ENCODE measurements at places on chromosomes 2 and 18.

GRCh38 chr2:163692611-163693482, 43.0 kb downstream of the FIGN start:
- DNase-seq, result no peak

- DNase-seq, result no peak
Observed at GRCh38 chr2:69624611-69625010, 18.9 kb downstream of the AAK1 start.

DNA sequence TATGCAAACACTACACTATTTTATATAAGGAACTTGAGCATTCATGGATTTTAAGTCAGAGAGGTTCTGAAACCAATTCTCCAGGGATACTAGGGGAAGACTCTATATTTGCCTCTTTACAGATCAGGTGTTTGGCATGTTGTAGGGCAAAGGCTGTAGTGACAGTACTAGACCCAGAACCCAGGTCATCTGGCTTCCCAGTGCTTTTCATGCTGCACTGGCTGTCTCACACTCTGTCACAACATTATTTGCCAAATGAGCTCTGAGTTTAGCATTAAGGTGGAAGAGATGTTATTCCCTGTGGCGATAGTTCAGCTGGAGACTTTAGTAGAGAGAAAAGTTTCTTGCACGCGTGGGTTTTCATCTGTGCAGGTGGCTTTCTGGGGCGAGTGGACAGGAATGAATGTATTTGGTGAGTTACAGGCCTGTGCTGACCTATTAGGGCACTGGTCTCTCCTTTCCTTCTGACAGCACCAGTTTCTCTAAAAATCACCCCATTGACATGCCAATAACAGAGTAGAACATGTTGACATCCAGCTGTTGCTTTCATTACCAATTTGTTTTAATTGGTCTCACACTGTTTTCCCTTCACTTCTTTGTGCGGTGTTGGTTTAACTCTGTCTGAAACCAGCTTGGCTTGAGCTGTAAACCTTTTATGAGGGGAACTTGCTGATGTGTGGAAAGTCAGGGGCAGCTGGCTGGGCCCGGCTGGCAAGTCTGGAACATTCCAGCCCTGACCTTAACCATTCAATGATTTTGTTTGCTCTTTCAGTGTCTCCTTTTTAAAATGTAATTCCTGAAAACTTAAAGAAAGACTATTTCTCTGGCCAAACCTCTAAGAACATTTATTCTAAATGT, 643.0 kb upstream of the FAM98A start:
- DNase-seq, result no peak

- DNase-seq, result no peak
Observed at GRCh38 chr2:43707255-43708015, 31.2 kb upstream of the C1GALT1C1L start.

- no peak for DNase-seq
Observed at GRCh38 chr2:211516537-211516936, 960.1 kb downstream of the CPS1 start.

DNA sequence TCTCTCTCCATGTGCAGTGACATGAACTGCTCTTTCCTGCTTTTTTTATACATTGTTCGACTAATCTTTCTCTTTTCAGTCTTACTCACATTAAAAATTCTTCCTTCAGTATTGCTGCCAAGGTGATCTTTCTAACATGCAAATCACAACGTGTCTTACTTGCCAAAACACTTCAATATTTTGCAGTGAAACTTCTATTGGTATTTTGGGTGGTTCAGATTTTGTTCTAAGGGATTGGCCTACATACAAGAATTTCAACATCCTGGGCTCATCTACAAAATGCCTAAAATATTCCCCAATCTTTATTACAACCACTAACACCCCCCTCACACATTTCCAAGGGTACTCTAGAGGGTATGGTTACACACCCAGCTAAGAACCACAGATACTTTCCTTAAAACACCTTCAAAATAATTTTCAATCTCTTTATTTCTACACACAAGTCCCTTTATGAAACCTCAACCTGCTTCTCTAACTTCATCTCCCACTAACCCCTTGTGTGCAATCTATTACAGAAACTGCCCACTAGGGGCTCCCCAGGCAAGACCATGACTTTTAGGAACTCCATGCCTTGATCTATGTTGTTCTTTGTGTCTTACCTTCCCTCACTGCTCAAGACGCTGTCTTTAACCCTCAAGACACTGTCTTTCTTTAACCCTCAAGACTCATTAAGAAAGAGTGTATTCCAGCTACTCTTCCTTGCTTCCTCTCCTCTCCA, 50.9 kb downstream of the COL3A1 start:
- DNase-seq, result no peak

DNA sequence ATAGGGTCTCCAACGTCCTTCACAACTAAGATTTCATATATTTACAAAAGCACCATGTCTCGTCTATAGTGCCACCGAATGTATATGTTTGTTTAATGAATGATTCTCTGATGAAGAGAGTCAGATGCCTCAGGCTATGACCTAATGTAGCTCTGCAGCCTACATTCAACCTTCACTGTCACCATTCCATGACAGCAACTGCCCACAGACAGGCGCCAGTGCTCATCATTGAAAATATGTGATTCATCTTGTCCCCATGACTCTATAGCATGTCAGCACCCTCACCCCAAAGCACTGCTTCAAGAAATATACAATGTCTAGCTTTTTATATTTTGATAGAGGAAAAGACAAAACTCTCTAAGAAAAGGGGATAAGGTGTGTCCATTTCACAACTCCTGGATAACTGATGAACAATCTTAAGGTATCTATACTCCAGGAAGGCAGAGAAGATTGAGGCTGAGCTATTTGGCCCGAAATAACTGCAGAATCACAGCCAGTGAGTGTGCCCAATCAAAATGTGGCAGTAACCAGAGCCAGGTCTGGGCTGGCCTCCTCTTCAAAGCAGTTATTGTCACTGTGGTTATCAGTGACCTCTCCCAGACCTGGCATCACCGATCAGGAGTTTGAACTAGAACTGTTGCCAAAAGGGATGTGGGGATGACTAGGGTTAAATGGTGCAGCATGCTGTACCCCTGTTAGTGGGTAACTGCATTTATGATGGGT, 246.6 kb downstream of the SETBP1 start:
- no peak for DNase-seq

- no peak for DNase-seq
Observed at GRCh38 chr2:48356701-48357325, 173.1 kb upstream of the STON1 start.

- DNase-seq, result no peak
Observed at GRCh38 chr2:79982445-79982844, 322.1 kb downstream of the LRRTM1 start.

DNA sequence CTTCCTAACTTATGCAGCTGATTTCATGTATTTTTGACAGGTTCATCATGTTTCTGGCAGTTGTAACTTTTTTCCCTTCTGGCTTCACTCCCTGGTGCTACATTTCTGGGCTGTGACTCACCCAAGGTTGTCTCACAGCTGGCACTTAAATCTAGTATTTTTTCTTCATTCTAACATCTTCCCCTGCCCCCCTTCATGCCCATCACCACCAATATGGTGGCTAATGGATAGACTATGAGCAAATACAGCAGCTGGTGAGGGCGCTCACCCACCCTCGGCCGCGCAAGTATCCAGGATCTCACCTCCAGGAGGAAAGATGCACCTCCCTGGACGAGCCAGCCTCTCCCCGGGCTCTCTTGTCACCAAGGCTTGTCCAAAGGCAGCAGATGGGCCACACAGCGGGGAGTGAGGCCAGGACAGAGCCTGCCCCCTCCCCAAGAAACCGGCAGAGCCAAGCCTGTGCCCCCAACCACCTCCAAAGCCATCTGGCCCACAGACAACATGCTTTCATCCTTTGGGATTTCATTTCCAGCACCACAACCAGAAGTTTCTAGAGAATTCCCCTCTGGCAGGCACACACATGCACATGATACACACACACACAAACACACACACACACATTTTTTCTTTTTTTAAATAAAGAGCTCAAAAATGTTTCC, 39.1 kb downstream of the ATOH8 start:
- no peak for DNase-seq

DNA sequence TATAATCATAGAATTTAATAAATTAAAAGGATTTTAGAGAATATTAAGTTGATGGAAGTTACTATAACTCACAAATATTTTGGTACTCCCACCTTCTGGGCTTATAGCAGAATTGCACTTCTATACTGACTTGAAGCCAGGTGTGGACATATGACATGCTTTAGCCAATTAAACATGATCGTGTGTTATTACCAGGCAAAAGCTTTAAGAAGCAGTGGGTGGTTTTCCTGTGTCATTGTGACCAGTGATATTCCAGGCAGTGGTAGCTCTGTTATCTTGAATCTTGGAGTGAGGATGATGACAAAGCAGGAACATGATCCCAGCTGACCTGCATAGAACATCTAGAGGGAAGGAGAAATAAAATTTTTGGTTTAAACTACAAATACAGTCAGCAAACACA, 370.9 kb upstream of the ZEB2 start:
- DNase-seq, result no peak

All from stimulated activated CD8-positive, alpha-beta memory T cell treated with anti-CD3 and anti-CD28 coated beads, Interleukin-15, amount 100 ng/mL, for 48 hours (primary cell).